Stimulated activated CD4-positive, alpha-beta T cell treated with anti-CD3 and anti-CD28 coated beads, Interleukin-2, amount 100 ng/mL, for 24 hours (primary cell): ENCODE measurements at places on chromosomes 6 and 20.

DNA sequence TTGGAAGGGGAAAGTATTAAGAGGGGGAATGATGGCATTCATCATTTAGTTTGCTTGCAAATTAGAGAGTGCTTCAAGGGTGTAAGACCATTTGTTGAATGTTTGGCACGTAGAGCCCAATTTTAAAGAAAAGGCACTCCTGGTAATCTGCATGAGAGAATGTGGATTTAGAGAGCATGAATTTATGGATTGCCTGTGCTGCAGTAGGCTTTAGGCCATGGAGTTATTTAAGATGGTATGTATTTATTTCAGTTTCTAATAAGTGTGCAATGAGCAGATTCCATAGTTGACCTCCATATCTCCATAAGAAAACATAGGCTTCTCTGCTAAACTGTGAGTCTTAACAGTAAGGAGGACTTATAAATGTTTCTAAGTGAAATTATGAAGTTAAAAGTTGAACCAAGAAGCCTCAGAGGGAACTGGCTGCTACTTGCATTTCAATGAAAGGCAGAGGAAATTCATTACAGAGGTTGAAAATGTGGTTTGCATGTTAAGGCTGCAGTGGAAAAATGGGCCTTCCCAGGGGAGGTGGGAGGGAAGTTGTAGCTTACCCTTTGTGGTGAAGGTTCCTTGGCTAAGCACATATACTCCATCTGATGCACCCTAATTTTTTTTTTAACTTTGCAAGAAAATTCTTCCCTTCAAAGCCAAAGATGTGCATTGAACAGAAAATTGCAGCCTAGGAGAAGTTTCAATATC, 134.2 kb downstream of the CARMIL1 start:
- DNase-seq, result no peak

GRCh38 chr20:41927655-41928054, 309.5 kb upstream of the CHD6 start:
- DNase-seq, result no peak

GRCh38 chr6:159481897-159482296, 211.1 kb downstream of the SOD2 start:
- no peak for DNase-seq

DNA sequence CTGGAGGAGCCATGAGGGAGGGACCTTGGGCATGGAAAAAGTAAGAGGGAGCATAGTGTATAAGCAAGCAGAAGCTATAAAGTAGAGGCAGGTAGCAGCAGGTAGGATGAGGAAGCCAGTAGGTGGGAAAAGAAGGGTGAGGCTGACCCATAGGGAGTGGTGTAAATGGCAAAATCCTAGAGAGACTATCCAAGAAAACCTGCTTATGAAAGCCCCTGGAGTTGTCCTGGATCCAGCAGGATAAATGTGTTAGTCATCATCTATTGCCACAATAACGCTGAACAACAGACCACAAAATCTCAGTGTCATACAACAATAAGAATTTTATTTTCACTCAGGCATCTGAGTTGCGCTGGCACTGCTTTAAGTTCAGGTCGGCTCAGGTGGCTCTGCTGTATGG, 30.2 kb downstream of the CHD6 start:
- DNase-seq, result no peak

- no peak for DNase-seq
Measured at GRCh38 chr6:44169154-44169553, 10.5 kb downstream of the CAPN11 start.
